HFFc6 (cell line): ENCODE measurements at places on chromosomes 7 and 10.

DNA sequence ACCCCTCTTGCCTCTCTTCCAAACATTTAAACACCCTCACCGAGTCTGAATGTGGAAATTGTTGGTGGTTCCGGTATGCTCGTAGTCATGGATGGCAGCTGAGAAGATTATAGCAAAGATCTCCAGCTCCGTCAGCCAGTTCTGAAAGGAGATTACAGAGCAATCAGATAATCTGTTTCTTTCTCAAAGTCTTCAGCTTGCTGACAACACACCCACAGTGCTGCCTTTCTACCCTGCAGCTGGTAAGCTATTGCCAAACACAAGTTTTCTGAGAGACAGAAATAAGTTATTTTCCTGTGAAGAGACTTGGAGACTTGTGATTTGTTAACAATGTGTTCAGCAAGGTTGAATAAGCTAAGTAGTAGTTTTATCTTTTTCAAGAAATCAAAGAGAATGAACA is 163.6 kb downstream of the PPP1R17 start:
- no peak for DNase-seq

DNA sequence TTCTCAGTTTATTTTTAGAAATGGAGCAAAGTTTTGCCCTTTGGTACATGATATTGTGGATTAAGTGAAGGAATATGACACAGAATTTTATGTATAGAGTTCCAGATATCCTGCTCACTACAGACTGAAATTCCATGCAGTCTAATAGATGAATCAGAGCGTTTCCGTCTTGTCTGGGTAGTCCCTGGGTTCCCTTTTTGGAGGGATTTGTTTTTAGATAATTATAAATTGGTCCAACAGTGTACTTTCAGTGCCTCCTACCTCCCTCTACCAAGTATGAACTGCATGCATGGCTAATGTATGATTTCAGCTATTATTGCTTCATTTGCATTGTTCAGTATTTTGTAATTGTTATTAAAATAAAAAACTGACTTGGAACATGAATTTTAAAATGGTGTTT is 74.4 kb downstream of the SEPTIN7 start:
- DNase-seq = peak; percentile 13

DNA sequence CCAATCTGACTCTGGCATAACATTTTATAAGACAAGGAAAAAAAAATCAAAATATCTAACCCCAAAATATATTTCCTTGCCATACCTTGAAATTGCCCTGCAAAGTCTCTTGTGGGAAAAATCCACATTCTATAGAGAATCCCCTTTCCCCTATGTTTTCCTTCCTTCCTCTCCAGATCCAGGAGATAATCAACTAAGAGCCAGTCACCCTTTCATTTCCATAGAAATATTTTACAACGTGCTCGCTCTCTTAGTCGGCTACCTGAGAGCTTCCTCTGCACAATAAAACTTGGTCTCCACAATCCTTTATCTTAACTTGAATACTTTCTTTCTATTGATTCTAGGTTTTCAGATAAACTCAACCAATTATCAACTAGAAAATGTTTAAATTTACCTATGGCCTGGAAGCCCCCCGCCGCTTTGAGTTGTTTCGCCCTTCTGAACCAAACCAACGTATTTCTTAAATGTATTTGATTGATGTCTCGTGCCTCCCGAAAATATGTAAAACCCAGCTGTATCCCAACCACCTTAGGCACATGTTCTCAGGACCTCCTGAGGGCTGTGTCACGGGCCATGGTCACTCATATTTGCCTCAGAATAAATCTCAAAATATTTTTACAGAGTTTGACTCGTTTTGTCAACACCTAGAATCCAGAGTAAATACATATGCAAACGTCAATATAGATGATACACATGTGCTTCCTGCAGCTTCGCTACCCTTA is 869 bp downstream of the PSAP start:
- no peak for DNase-seq

- DNase-seq = no peak
Observed at GRCh38 chr10:26251925-26252324, 35.4 kb downstream of the GAD2 start.

- DNase-seq = peak; percentile 32
Observed at GRCh38 chr7:55185321-55185802, 166.5 kb downstream of the EGFR start.

DNA sequence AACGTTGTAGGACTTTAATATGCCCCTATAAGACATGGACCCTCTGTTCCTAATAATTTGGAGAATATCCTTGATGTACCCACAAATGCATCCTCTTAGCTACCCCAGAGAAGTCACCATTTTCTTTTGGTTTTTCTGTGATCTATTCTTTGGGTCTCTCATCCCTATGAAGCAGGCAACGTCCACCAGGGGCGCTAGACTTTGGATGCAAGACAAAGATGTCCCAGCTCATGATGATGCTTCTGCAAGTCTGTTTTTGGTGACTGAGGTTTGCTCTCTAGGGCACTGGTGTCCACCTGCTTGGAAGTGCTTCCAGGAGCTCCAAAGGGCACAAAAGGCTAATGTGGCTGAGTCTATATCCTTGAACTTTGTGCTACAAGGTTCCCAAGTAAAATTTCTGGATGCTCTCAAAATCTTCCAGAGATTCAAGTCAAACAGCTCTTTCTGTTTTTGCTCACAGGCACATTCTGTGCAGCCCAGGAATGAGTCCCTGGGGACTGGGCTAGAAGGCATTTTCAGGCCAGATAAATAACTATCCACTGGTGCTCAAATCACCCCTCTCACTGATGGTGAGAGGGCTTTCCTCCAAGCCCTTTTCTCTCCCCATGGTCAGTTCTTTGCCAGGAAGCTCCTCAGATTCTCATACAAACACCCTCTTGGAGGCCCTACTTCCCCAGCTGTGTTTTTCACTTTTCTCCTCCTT is 166.4 kb downstream of the C7orf25 start:
- no peak for DNase-seq

DNA sequence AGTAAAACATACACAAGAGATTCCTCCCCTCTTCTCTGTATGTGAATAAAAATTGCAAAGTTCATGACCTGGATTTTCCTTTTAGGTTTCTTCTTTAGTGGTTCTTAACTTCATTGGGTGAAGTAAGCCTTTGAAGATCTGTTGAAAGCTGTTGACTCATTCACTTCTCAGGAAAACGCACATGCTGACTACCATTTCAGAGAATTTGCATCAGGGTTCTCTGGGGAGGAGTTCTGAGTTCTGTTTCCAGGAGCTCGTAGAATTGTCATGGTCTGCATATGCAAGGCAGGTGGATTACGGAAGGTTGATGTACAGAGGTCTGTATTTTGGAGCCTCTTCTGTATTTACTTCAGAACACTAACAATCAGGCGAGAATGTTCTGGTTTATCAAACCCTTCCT is 962 bp upstream of the SLC26A4 start:
- DNase-seq = peak; percentile 68

DNA sequence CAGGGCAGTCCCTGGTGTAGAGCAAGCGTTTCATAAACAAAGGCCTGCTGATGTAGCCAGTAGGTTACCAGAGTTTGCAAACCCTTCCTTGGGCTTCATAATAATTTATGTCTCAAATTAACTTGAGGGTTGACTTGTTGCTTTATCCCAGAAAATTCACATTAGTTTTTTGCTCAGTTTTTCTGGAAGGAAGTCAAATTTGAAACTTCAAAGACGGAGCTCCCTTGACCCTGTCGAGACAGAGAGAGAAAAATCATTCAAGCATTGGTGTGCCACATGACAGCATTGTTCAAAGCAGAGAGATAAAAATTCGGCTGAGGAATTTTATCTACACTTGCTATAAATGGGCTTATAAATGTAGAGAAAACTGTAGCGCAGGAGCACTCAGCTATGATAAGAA is 627.7 kb downstream of the TNS3 start:
- DNase-seq = no peak

GRCh38 chr7:92612501-92612900 is 22.3 kb upstream of the FAM133B start:
- peak; percentile 75 for DNase-seq

DNA sequence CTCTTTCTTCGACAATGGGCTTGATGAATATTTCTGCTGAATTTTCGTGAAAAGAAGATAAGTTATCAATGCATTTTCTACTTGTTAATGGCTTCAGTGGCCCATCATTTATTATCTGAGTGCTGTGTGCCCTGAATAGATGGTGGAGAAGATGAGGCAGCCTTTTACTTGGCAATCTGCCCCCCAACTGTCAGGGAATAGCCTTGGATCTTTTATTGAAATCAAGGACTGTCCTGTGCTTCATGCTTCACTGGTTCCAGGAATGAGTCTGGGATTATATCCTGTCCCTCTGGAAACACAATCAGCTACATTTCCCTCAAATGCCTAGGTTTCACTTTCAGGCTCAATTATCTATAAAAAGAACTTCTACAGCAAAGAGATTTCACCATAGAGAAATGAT is 75.9 kb upstream of the NXPH1 start:
- DNase-seq = no peak

DNA sequence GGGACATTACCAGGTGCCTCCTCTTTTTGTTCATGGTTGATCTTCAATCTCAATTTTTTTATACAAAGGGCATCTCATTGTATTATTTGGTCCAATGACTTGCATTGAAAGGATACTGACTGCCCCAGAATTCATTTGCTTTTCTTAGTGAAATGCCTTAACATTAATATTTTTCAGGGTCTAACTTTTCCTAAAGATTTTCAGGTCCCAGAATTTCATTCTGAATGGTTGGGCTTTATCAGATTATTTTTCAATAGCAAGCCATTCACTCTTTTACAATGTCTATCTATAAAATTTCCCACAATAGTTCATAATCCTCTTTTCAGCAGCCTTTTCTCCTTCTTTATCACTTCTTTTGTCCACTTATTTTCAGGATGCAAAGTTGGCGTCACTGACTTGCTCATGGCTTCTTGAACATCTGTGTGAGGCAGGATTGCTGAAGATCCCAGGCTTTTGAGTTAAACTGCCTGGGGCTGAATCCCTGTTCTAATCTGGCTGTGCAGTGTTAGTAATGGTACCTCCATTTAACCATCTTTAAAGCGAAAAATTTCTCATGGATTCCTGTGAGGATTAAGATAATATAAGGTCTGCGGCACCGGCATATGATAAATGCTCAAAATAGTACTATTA is 131.7 kb upstream of the HDAC9 start:
- no peak for DNase-seq

DNA sequence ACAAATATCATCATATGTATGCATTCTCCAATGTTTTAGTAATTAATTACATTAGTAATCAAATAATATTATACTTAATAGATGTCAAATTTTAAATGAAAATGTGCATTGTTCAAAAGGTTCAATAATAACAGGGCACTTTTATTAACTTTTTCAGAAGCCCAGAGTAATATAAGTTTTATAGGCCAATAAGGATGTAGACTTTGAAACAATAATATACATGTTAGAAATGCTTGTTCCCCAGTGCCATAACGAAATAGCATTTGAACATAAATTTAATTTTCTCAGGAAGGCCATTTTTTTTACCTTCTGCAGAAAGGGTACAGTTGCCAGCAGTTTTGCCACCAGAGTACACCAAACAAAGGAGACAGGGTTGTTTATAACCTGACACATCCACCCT is 1133.9 kb upstream of the LRRTM3 start:
- DNase-seq = no peak

GRCh38 chr7:96479015-96479645 is 157.2 kb upstream of the SLC25A13 start:
- DNase-seq = no peak

GRCh38 chr10:91319336-91319735 is 90.8 kb upstream of the HECTD2 start:
- no peak for DNase-seq

- no peak for DNase-seq
Observed at GRCh38 chr7:42483886-42484285, 246.9 kb upstream of the GLI3 start.

- DNase-seq = no peak
Observed at GRCh38 chr10:75228834-75229233, 6.9 kb downstream of the COMTD1 start.
